T-cell (primary cell): ENCODE measurements at places on chromosomes 5 and 9. TPM values are rescaled to one million over a fixed set of nuclear protein-coding genes. Genes with fewer than 3 reads are reported as not detected.

DNA sequence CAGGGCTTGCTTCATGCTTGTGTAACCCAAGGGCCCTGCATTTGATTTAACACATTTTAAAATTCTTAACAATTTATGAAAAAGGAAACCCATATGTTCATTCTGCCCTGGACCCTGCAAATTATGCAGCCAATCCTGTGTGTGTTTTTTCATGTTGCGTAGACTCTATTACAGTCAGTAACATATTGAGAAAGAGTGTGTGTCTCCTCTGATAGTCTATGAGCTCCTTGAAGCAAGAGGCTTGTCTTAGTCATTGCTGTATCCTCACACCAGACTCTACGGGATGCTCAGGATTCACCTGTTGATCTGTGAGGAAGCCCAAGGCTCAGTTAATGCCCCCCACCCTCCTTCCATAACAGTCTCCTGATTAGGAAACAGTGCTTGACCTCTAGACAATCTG is 177.3 kb upstream of the DMAC1 start:
- DNase-seq = no peak

DNA sequence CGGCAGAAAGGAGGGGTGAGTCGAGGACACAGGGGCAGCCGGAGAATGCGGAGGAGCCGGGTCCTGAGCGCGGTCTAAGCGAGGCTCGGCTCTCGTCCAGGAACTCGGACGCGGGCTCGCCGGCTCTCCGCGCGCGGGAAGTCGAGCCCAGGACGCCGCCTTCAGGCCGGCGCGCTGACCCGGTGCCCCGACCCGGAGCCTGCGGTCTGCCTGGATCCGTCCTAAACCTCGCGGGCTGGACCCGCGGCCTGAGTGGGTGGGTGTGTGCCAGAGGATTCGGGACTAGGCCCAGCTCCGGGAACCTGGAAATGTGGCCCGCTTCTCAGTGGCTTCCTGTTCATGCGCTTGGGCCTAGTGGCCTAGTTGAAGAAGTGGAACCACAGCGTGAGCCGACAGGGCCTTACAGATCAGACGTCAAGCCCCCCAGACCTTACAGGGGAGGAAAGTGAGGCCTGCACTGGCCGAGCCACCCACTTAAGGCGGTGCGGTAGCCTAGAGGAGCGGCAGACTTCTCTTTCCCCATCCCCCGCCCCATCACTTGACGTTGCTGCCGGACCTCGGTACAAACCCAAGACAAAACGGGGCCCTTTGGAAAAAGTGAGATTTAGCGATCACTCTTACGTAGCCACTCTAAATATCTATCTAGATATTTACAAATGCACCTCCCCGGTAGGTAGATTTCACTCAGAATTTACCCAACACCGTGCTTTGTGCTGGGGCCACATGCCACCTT is 1.2 kb downstream of the CDKN2B-AS1 start:
- DNase-seq = no peak

GRCh38 chr9:91628892-91629291 is 205.3 kb upstream of the NFIL3 start:
- no peak for DNase-seq

- DNase-seq = no peak
Observed at GRCh38 chr5:112258571-112258970, 160.5 kb downstream of the EPB41L4A start.

DNA sequence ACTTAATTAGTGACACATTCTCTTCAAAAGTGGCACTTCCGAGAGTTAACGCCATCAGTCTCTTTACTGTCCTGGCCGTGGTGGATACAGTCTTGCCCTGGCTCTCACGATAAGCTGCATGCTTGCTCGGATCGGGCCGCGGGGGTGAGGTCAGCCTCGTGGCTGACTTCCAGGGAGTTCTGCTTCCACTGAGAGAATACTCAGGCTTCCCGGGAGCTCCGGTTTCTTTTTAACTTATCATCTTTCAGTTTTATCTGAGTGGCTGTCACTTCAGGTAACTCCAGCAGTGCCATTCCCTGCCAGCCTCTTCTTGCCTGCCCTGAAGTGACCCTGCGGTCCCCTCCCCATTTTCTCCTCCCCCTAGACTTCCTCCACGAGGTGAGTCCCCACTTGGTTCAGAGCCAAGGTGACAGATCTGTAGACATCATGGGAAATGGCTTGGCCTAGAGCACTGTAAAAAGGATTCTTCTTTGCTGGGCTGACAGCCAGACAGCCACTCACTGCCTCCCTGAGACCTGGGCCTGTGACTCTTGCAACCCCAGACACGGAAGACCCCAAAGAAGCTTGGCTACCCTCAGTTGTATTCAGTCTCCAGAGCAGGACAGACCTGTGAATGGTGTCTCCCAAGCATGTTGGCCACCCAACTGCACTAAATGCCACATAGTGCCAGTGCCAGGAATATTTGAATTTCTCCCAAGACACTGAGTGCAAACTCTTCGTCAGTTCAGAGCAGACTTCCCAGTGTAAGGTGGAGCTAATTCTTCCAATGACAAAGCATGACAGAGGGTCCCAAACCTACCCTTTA is 95.1 kb downstream of the DAPK1 start:
- DNase-seq = no peak

DNA sequence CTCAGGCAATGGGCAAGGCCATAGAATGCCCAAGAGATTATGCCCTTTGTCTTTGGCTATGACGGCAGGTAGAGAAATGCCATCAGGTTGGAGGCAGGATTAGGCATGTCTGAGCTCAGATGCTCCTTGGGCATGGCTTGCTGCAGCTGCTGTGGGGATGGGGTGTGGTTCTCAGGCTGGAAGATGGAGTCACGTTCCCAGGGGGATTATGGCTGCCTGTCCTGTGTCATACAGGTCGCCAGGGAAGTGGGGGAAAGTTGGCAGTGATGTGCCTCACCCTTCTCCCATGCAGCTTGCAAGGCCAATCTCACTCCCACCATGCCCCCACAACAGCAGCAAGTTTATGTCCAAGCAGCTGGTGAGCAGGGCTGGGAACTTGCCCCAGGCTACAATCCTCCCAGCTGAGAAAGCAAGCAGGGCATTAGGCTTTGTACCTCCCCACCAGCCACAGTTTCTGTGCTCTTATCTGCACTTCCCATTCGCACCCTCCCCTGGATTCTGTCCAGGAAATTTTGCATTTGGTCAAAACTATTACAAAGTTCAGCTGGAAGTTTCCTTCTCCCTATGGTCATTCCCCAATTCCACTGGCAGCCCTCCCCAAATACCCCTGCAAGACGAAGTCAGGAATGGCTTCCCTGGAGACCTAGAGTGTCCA is 1788.0 kb upstream of the NUDT12 start:
- no peak for DNase-seq

- DNase-seq = no peak
Observed at GRCh38 chr5:150347003-150347402, 10.5 kb upstream of the TCOF1 start.

- no peak for DNase-seq
Observed at GRCh38 chr5:94499806-94500205, 118.6 kb downstream of the KIAA0825 start.

GRCh38 chr9:116632990-116633838 is 53.9 kb upstream of the TRIM32 start:
- DNase-seq = no peak

DNA sequence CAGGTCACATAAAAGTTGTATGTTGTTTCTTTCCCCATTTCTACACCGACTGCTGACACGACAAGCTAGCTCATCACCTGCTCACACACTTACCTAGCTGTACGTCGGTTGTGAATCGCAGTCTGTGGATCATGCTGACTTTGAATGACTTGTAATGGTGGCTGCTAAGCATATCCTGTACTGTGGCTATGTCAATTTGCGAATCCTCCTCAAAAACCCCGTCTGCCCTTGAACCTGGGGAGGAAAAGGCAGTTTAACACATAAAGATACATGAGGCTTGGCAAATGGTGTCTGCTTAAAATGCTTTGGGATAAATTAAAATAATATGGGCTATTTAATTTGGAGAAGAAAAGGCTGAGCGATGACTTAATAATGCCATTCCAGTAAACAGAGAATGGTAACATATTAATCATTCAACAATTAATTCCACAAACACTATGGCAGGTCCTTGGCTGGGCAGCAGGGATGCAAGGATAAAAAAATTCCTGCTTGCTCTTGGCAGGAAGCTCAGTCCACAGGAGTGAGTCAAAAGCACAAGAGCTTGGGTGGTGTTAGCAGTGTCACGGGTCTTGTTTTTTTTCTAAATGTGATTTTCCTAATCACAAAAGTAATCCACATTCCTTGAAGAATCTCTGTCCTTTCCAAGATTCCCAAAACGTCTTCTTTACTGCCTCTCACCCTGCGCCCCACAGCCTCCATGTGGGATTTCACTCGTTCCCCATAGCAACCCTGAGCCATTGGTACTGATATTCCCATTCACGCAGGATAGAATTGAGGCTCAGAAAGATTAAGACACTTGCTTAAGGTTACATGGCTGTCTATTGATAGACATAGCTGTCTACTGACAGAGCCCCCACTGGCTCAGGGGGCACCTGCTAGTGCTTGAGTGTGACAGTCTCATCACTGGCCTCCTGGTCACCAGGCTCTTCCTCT is 222.4 kb downstream of the MAPKAP1 start:
- DNase-seq = no peak

DNA sequence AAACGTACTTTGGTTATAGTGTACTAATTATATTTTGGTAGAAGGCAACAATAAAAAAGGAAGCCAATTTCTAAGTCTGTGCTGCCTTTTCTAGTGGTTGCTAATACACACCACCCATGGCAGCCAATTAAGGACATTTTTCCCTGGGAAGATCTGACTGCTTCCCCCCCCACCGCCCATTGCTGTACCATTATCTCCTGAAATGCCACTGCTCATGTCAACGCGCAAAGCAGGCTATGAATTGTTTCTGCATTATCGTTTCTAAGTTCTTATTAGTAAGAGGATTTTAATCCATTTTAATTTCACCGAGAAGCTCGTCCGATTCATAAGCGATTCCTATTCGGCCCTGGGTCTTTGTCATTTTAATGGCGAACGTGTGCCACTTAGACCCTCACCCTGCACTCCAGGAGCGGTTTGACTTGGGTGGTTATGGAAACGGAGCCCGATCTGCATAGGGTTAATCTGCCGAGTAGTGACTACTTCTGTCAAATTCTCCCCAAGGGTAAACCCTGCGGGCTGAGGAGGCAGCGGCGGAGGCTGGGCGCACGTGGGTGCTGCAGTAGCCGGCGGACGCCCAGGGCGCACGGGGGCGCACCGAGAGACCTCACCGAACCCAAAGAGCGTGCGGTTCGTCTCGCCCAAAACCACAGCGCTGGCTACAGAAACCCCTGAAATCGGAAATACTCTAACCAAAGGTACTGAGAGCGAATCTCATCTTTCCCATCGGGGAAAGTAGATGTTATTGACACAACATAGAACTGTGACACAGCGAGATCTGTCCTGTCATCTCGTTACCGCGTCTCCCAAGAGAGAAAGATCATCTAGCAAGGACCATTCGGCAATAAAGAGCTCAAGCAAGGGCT is 55.8 kb upstream of the SHC3 start:
- DNase-seq = no peak

- DNase-seq = no peak
Observed at GRCh38 chr9:132003319-132003704, 76.4 kb downstream of the MED27 start.

DNA sequence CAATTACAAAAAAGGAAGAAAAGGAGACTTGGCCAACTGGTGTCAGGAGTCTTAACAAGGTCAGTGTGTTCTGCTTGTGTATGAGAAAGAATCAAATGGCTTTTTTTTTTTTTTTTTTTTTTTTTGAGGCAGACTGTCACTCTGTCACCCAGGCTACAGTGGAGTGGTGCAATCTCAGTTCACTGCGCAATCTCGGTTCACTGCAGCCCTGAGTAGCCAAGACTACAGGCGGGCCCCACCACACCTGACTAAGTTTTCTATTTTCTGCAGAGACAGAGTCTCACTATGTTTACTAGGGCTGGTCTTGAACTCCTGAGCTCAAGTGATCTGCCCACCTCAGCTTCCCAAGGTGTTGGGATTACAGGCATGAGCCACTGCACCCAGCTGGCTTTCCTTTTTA is 3.1 kb upstream of the IL7R start:
- DNase-seq = peak; percentile 81

DNA sequence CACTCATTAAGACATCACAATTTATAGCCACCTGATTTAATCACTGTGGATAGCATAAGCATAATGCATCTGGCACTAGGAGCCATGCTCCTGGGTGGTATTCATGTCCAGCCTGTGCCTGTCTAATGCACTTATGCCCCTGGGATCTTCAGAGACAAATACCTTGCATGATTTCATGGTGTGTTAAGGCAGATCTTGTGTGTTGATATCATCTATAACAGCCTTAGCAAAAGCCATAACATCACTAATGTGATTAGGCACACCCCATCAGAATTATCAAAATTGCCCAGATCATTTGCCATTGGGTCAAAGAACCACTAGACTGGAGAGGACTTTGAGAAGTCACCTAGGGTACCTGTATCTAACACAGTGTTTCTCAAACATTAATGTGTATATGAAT is 43.7 kb upstream of the SELENOP start:
- no peak for DNase-seq

- no peak for DNase-seq
Observed at GRCh38 chr5:109959652-109960051, 269.9 kb downstream of the MAN2A1 start.

TAF11L11 gene
- total RNA-seq = not detected

SPINK13 gene
- not detected for total RNA-seq

NUTM2G gene
- total RNA-seq = not detected

NIPBL gene
- 133 TPM for total RNA-seq

CCDC192 gene
- total RNA-seq = not detected

ADCY2 gene
- not detected for total RNA-seq
